Bladder microvascular endothelial cell (primary cell): ENCODE measurements at places on chromosomes 7 and 10. TPM values are rescaled to one million over a fixed set of nuclear protein-coding genes. Genes with fewer than 3 reads are reported as not detected.

CLRN3 gene
- 0.38 TPM in 1 of 2 replicates, not detected in the other for total RNA-seq

LEP gene
- not detected in 2 replicates for total RNA-seq

FAM25C gene
- total RNA-seq: not detected in 2 replicates

AKR1C4 gene
- total RNA-seq: not detected in 2 replicates

CLEC2L gene
- not detected in 2 replicates for total RNA-seq

LZTS2 gene
- total RNA-seq: 40.8 and 47.3 TPM in 2 replicates

STRIP2 gene
- total RNA-seq: 2.8 and 3.2 TPM in 2 replicates
